ENCODE measurements at places on chromosomes 3 and 15. TPM values are rescaled to one million over a fixed set of nuclear protein-coding genes. Genes with fewer than 3 reads are reported as not detected.

IL20RB gene
- total RNA-seq: 0.74 TPM

KBTBD8 gene
- total RNA-seq: 5.0 TPM

DNA sequence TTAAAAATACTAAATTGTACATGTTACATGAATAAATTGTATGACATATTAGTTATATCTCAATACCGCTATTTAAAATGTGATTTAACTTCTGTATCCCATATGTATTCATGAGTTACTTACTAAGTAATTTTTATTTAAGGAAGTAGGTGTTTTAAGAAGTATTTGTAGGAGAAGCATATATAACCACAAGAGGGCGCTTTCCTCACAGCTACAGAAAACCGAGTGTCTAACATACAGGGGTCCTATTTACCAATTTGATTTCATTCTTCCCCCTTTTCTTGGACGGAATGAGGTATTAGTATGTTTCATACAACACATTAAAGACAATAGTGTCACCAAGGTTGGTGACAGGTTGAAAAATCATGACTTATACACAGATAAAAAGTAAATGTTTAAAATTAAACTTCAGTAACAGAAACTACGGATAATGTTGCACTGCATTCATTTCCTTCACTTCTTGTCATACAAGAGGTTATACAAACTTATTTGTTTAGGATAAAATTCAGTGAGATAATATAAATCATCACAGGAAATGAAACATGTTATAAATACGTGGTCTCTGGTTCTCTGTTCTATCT is 253.6 kb downstream of the MAGI1 start:
- no peak for DNase-seq
- no peaks in the 10 kb centered on the region for H3K36me3 ChIP-seq
- H3K4me3 ChIP-seq: no peak overlapping the region

- no peaks in the 10 kb centered on the region for H3K4me1 ChIP-seq
- no peaks in the 10 kb centered on the region for H3K36me3 ChIP-seq
- DNase-seq: no peak
- H3K27ac ChIP-seq: no peak overlapping the region
- no peaks in the 10 kb centered on the region for H3K27me3 ChIP-seq
Measured at GRCh38 chr3:187662848-187663409, 7.3 kb downstream of the SST start.
